ENCODE measurements at places on chromosomes 5 and 9.

DNA sequence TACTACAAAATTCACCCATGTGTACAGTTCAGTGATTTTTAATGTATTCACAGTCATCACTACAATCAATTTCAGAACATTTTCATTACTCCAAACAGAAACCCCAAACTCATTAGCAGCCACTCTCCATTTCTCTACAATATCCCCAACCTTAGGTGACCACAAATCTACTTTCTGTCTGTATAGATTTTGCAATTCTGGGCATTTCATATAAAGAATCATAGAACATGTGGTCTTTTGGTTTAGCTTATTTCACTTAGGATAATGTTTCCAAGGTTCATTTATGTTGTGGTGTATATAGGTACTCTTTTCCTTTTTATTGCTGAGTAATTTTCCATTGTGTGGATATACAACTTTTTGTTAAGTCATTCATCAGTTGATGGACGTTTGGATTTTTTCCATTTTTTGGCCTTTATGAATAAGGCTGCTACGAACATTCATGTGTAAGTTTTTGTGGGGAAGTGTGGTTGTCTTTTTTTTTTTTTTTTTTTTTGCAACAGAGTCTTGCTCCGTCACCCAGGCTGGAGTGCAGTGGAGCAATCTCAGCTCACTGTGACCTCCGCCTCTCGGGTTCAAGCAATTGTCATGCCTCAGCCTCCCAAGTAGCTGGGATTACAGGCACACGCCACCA lies 54.5 kb downstream of the DOCK8 start:
- no peak for DNase-seq

- no peak for DNase-seq
Measured at GRCh38 chr9:14535161-14535955, 157.9 kb downstream of the ZDHHC21 start.

DNA sequence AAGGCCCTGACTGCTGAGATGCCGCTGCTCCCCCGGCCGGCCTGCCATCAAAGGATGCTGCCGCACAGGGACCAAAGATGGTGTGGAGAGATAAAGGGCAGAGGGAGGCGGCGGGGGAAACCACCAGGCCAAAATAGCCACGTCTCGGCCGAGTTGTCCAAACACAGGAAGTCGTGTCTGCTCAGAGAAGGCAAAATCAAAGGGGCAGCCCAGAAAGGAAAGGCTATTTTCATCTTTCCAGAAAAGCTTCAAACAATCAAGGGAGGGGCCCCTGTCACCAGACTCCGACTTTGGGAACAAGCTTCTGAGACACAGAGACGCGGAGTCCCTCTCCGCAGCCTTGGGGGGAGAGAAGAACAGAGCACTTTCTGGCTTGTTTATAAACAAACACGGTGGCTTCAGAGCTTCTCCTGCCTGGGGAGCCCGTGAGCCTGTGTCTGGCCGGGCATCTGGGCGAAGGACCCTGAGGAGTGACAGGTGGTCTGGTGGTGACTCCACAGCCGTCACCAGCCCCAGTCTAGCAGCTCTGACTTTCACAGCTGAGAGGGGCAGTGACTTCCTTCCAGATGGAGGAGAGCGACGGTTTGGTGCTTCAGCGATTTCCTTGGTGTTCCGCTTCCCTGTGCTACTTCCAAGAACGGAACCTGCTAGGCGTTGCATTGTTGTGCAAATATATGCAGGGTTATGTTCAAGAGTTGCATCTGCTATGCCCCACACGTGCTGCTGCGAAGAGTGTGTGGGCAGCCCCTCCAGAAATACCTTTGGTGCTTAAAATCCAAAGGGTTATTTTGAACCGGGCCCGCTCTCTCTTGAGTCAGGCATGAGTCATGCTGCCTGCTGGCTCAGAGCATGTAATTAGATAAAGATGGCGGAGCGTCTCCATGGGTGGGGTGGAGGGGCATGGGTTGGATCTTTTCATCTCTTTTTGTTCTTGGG lies 24.0 kb downstream of the ADAMTSL2 start:
- peak; percentile 36 for DNase-seq

DNA sequence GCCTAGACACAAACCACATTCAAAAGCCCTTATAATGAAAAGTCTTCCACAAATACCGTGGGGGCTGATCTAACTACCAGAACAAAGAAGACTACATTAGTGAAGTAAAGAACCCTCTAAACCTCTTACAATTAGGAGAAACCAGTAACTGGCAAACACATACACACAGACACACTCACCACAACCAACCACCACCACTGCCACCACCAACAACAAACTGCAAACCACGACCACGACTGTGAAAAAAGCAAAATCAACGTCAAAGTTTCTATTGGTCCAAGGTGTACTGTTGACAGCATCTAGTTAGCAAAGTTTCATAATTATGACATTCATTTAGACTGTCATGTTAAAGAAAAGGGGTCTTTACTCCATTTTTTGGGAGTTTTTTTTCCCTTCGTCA lies 2.7 kb downstream of the CDO1 start:
- no peak for DNase-seq

- no peak for DNase-seq
Measured at GRCh38 chr5:57642066-57642465, 159.5 kb upstream of the ACTBL2 start.

DNA sequence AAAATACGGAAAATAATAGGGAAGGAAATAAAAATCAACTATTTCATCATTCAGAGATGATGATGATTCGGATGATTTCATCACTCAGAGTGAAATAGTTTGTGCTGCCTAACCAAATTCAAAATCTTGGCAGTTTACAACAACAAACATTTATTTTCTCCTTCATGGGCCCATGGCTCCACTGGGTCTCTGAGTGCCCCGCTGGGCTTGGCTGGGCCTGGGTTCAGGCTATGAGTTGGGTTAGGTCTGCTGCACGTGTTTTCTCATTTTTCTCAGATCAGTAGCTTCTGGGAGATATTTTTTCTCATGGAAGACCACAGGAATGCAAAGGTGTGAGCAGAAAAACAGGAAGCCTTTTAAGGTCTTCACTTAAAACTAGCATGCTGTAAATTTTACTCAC lies 24.0 kb upstream of the F2RL1 start:
- DNase-seq = no peak

GRCh38 chr9:93132287-93132927 lies 1.6 kb downstream of the NINJ1 start:
- DNase-seq = no peak

- no peak for DNase-seq
Measured at GRCh38 chr5:169778622-169779596, 141.8 kb downstream of the DOCK2 start.

DNA sequence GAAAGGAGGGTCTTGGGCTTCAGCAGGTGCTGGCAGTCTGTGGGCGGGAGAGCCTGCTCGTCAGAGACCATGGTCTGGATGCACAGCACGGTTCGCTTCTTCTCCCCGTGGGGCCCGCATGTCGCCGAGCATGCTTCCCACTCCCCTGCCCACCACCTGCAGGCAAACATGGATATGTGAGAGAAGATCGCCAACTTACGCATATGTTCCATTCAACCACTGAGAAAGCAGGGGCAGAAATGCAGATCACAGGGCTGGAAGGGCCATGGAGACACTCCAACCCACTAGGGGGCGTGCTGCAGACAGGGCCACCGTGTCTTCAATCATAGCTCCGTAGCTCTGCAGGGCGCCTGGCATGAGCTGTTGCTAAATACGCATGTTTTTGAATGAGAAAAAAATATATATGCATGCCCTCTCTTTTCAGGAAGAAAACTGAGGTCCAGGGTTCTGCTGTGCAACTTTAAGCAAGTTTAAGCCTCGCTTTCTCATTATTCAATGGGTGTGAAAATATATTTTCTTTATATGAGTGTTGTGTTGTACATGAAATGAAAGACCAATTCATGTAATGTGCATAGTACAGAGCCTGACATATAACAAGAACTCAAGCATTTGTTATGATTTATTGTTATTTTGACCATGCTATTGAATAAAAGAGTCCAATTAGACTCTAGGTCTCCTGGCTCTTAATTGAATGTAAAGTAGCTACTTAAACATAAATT lies 148.0 kb downstream of the TARS1 start:
- no peak for DNase-seq

GRCh38 chr5:78779262-78779661 lies 130.7 kb upstream of the LHFPL2 start:
- no peak for DNase-seq

DNA sequence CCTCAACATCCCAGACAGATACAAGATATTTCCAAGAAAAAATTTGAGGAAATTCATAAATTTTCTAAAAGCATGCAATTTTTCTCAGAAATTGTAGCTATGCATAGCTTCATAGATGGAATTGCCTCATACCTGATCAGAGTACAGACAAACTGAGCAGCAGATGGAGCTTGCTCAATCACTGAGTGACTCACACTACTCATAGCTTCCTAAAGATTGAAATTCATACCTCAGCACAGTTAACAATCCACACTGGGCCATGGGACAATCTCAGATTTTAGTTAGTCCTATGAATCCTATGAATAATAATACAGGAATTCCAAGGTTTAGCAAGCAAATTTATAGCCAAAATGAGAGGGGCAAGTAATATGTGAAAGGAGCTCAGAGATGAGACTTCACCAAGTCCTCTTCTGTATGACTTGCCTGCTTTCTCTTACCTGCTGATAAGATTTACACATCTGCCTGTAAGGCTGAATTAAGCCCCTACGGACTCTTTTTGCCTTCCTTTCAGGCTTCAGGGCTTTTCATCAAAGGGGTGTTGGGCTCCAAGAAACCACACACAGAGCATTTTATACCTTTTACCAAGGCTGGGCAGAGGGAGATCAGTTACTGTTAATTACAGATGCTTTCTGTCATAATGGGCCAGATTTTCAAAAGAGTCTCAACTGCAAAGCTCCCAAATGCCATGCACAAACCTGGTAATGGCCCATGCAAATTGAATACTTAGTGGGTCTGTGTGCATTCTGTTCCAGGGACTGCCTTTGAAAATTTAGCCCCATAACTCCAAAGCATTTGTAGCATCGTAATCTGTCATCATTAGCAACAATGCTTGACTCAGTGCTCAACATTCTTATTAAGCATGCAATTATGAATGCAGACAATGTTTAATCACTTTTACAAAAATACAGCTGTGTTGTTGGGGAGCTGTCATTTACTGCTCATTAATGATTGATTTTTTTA lies 439.3 kb downstream of the DTWD2 start:
- peak; percentile 59 for DNase-seq

GRCh38 chr5:102481054-102481715 lies 17.6 kb downstream of the SLCO6A1 start:
- no peak for DNase-seq

DNA sequence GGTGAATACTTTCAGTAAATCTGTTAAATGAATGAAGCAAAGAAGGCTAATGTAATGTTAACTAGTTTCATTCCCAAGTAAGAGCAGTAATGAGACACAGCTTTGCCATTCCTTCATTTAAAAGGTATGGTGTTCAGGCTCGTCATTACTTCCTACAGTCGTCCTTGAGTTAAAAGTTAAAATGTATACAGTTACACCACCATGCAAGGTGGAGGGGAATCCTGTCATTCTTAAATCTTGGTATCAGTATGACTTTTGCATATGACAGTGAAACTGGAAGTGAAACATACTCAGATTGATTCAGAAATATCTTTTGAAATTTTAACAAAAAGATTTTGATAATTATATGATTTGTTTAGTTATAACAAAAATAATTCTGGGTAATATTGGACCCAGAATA lies 25.9 kb downstream of the MTRR start:
- no peak for DNase-seq

GRCh38 chr5:149517461-149518122 lies 33.6 kb downstream of the CSNK1A1 start:
- DNase-seq = no peak

DNA sequence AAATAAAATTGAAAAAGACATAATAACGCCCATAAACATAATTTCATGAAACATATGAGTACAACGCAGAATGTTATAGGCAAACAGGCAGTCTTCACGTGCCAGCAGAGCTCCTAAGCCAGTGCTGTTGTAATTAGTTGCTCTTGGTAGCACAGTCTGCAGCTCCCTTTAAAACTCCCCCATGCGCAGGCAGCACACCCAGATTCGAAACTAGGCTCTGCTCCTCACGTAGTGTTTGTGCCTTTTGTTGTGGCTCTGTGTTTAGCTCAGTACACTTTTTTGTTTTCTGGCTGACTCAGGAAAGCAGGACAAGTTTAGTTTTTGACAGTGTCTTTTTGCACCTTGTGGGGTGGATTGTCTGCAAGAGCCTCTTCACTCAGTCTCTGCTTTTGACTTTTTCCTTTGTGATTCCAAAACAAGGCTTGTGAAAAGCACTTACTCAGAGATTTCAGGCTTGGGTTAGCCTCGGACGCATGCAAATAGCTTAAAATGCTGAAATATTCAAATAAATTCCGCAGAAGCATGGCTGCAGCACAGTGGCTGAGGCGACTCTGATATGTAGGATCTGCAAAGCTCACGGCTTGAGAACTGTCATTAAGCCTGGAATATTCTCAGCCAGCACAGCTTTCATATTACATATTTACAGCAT lies 113.6 kb downstream of the IRX1 start:
- DNase-seq = no peak

- no peak for DNase-seq
Measured at GRCh38 chr9:127741831-127742434, 6.8 kb upstream of the TOR2A start.

GRCh38 chr5:157611571-157612476 lies 36.2 kb upstream of the ADAM19 start:
- no peak for DNase-seq

GRCh38 chr5:154521756-154522155 lies 43.7 kb upstream of the HAND1 start:
- DNase-seq = no peak

GRCh38 chr5:101045689-101046088 lies 142.6 kb upstream of the ST8SIA4 start:
- DNase-seq = no peak

DNA sequence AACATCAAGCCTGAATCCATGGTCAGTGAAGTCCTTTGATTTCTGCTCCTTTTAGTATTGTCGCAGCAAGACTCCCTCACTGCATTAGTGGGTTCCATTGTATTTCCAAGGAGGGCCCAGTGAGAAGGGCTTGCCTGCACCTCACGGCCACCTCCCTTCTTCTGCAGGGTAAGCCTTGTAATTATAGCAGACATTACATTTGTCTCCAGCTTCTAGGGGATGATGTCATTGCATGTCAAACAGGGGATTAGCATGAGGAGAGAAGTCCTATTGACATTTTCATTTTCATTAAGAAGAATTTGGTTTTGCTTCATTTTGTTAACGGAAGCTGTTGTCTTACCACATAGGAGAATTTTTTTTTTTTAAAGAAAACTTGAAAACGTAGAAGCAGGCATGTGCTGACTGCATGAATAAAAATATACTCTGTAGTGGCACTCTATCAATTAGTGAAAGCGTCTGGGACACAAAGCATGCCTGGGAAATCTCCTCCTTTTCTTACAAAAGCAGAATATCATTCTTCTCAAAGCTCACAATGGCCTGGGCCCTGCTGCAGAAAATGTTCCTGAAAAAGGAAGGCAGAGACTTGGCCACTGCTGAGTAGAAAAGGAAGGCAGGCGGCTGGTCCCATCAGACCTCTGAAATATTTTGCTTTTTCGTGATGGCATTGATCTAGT lies 27.1 kb downstream of the MAP1B start:
- DNase-seq = no peak

GRCh38 chr9:119967867-119968535 lies 598.8 kb upstream of the BRINP1 start:
- no peak for DNase-seq

- no peak for DNase-seq
Measured at GRCh38 chr5:98053170-98053569, 720.3 kb upstream of the RGMB start.
